CD4-positive, alpha-beta T cell treated with Interleukin-12 subunit alpha and Interleukin-12 subunit beta, for 1 hour (primary cell): ENCODE measurements at places on chromosomes 1 and 21.

DNA sequence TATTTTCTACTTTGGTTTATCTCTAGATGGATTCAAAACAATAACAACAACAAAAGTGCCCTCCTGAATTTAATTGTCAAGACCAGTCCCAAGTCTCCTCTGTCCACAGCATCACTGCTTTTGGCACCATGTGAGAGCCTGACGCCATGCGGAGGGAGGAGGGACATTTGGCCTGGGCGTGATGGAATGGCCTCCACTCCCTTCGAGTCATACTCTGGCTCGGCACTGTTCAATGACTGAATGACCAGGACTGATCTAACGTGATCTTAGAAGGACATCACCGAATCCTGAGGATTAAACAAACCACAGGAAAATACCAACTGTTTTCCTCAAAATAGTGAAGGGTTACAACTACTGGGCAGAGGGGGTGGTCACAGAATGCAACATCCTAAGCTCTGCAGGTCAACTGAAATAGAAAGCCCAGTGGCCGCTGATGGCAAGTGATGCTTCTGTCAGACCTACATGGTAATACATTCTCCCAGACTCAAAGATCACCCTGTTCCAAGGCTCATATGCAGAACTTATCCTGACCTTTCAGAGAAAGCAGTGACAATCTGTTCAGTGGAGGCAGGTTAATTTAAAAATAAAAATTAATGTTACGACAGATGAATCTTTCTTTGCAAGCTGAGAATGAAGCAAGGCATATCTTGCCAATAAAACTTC lies 19.1 kb downstream of the SRSF4 start:
- no peak for DNase-seq

DNA sequence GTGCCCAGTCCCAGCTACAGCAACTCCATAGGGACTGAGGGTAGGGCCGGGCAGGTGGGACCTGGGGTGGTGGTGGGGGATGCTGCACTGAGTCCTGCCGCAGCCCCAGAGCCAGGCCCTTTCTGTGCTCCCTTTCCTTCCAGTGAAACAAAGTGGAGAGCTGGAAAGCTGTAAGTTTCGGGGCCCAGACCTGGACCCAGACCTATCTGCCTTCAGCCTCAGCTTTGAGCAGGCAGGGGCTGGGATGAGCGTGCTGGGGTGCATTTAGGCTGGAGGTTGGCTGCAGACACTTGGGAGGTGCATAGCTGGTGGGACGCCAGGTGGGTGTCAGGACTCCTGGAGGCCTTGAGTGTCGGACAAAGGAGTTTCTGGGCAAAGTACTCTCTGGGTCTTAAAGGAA lies 92.7 kb upstream of the C1orf174 start:
- DNase-seq = no peak

- no peak for DNase-seq
Measured at GRCh38 chr1:28518745-28519341, 13.0 kb downstream of the RCC1 start.

DNA sequence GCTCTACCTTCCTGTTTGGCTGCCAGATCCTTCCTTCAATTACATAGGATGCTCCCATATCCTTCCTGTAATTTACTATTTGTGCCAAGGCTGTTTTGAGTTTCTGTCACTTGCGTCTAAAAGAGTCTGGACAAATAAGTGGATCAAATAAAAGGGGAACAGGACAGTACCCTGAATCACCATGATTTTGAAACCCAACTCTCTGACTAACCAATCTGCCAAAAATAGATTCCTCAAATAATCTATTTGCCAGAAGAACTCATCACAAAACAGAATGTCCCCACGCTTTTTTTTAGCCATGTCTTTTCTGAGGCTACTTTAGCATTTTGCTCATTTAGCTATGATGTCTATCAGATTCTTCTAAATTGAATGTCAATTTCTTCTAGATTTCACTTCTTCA lies 392.6 kb downstream of the NTNG1 start:
- DNase-seq = no peak

DNA sequence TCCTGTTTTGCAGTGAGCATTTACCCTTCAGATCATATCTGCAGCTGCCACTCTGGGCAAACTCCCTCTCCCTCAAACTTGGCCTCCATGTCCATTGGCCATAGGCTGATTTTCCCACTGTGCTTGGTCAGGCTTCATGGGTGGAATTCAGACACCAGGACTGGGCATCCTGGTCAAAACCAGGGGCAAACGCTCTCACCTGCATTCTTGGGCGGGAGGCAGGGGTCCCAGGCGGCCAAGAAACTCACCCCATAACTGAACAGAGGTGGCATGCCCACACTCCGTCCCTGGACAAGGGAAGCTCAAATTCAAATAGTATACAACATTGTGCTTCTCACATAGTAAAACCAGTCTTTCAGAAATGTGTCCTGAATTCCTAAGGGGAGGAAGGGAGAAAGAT lies 81.1 kb upstream of the ZNF648 start:
- no peak for DNase-seq
